ENCODE measurements at places on chromosomes 2 and 18. TPM values are rescaled to one million over a fixed set of nuclear protein-coding genes. Genes with fewer than 3 reads are reported as not detected.

DNA sequence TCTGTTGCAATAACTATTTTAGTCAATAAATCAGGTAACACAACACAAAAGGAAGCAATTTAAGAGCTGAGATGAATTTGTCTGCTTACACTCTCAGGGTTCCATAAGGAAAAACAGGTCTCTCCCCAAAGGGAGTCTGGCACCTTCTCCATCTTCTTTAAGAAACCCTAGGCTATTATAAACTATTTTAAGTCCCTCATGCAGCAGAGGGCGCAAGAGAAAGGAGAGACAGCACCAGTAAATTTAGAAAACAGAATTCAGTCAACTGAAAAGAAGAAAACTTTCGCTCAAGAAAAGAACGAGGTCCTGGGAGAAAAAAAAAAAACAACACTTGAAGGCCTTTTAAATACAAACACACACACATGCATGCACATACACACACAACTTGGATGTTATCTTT lies 19.1 kb downstream of the SULT1C4 start:
- no peaks in the 10 kb centered on the region for H3K27me3 ChIP-seq
- no peak for DNase-seq

DNA sequence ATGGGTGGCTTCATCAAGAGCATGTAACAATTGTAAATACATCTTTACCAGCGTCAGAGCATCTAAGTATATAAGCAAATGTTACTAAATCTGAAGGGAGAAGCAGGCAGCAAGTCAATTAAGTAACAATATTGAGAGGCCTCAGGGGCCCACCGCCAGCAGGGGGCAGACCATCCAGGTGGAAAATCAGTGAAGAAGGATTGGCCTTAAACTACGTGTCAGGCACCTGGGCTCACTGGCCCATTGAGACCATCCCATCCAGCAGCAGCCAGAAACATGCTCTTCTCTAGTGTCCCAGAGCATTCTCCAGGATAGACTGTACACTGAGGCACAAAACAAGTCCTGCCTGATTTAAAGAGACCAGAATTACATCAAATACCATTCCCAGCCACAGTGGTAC lies 96.2 kb upstream of the SNTG2 start:
- DNase-seq: no peak
- no peaks in the 10 kb centered on the region for H3K36me3 ChIP-seq
- no peak overlapping the region for H3K4me3 ChIP-seq
- H3K27ac ChIP-seq: no peak overlapping the region

Gene EFR3B
- 5.5 TPM for total RNA-seq

DNA sequence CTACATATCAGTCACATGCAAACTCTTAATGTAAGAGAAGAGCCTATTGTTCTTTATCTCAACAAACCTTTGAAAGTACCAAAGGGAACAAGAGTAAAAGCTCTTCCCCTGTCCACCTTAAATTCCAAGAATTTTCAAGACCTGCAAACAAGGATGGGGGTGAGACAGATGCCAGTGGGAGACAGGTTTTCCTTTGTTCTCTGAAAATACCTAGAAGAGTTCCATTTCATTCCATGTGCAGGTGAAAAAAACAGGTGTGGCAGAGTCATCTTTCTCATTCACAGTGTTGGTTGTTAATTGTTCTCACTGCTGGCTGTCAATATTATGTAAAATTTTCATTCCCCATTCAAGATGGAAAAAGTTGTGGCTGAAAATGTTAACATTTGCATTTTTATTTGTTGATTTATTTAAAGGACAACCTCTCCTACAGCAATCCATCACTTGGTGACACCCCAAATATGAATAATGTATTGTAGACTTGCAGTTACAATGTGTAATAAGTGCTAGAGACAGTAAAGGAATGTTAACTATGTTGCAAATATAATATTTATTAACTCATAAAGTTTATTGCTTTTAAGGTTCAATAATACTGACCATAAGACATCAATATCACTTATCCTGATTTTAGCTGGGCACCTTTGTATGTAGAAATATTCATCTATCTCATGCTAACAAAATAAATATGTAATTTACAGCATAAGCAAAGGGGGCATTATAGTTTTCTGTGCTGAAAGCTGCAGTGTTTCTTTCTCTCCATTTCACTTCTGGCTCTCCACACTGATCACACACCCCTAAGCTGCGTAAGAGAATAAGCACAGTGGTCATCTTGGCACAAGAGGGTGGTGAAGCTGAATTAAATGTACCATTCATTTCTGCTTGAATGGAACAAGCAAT lies 347.0 kb downstream of the KIAA1328 start:
- DNase-seq: no peak
- no peak overlapping the region for H3K27ac ChIP-seq
- H3K36me3 ChIP-seq: peaks cover 6% of the 10 kb centered on the region
- H3K4me3 ChIP-seq: no peak overlapping the region
- H3K4me1 ChIP-seq: no peaks in the 10 kb centered on the region
- no peaks in the 10 kb centered on the region for H3K27me3 ChIP-seq

Gene ACYP2
- total RNA-seq: 39.7 TPM

DNA sequence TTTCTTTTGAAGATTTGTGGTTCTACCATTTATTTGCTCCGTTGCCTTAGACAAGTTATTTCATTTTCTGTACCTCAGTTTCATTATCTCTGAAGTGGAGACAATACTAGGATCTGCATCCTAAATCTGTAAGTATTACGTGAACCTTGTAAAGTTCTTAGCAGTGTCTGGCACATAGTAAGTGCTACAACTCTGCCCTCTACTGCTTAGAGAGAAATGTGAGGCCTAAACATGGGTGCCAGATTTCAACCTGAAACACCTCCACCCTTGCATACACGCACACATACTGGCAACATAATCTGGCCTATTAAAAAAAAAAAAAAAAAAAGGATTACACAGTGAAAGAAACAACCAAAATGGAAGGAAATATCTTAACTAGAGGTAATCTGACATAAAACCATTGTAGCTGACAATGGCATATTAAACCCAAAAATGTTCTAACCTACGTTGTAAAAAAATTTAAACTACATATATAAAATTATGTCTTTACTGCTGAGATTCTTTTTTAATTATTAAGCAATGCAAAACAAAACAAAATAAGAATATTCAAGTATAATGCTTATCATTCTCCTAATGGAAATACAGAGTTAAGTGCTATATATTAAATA lies 132.6 kb downstream of the MAP2 start:
- no peak overlapping the region for H3K27ac ChIP-seq
- no peaks in the 10 kb centered on the region for H3K36me3 ChIP-seq
- no peaks in the 10 kb centered on the region for H3K4me1 ChIP-seq
- no peak for DNase-seq
- H3K27me3 ChIP-seq: no peaks in the 10 kb centered on the region

Gene DUSP11
- total RNA-seq: 11.1 TPM

DNA sequence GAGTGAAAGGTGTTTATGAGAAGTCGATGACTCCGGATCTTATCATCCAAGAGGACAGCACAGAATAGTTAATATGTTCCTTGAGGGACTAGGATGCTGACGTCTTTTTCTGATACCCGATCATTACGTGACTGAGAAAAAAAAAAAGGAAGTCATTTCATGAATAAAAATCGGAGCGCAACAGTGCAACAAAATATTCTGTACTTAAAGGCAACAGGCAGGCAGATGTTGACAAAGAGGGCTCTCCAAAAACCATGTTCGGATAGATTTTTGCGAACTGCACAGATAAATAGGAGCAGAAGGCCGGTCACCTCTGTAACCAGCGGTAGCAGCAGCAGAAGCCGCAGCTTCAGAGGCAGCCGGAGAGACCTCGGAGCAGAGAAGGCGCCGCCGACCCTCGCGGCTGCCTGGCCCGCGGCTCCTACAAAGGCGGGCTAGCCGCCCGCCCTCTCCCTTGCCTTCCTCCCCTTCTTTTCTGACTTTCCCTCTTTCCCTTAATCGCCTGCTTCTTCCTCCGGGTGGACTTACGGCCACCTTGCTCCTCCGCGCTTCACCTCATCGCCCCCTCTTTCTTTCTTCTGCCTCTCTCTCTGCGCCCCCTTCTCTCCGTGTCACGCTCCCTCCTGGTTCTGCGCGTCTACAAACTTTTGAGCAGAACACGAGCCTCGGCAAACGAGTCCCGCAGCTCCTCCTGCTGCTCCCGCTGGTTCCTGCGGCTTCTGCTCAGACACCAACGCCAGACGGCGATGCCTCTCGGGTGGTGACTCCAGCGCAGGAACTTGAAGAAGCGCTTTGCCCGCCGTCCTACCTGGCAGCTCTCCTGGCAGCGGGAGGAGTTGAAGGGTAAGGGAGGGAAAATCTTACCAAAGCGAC lies at the start of gene ADCYAP1:
Gene ADCYAP1 (plus strand): TSS at position 654 of the 873 bp plus-strand sequence. CDS start 516 bp downstream, outside the sequence.
- no peaks in the 10 kb centered on the region for H3K36me3 ChIP-seq
- H3K4me1 ChIP-seq: peaks cover 5% of the 10 kb centered on the region
- peaks cover 64% of the 10 kb centered on the region for H3K27me3 ChIP-seq
- H3K4me3 ChIP-seq: no peak within 1 kb of the TSS
- no peak within 1 kb of the TSS for H3K27ac ChIP-seq

Gene MROH2A
- not detected for total RNA-seq

GRCh38 chr2:111930409-111930808 lies 32.0 kb downstream of the MERTK start:
- peaks cover 7% of the 10 kb centered on the region for H3K4me1 ChIP-seq
- H3K36me3 ChIP-seq: peaks cover 4% of the 10 kb centered on the region
- no peak overlapping the region for H3K4me3 ChIP-seq
- H3K27me3 ChIP-seq: no peaks in the 10 kb centered on the region
- H3K27ac ChIP-seq: no peak overlapping the region

- no peak for DNase-seq
- H3K4me1 ChIP-seq: no peaks in the 10 kb centered on the region
- no peak overlapping the region for H3K4me3 ChIP-seq
- no peak overlapping the region for H3K27ac ChIP-seq
Measured at GRCh38 chr2:67965246-67965645, 97.6 kb downstream of the C1D start.

- no peaks in the 10 kb centered on the region for H3K27me3 ChIP-seq
- H3K4me1 ChIP-seq: no peaks in the 10 kb centered on the region
- H3K36me3 ChIP-seq: no peaks in the 10 kb centered on the region
- no peak for DNase-seq
- peak overlapping the region; percentile 73 for H3K27ac ChIP-seq
- H3K4me3 ChIP-seq: no peak overlapping the region
Measured at GRCh38 chr18:48073211-48073930, 142.9 kb upstream of the SMAD2 start.

- no peaks in the 10 kb centered on the region for H3K27me3 ChIP-seq
- H3K27ac ChIP-seq: no peak overlapping the region
- H3K4me3 ChIP-seq: no peak overlapping the region
- no peak for DNase-seq
- H3K4me1 ChIP-seq: peaks cover 4% of the 10 kb centered on the region
Measured at GRCh38 chr18:48460929-48461583, 51.9 kb upstream of the ZBTB7C start.

DNA sequence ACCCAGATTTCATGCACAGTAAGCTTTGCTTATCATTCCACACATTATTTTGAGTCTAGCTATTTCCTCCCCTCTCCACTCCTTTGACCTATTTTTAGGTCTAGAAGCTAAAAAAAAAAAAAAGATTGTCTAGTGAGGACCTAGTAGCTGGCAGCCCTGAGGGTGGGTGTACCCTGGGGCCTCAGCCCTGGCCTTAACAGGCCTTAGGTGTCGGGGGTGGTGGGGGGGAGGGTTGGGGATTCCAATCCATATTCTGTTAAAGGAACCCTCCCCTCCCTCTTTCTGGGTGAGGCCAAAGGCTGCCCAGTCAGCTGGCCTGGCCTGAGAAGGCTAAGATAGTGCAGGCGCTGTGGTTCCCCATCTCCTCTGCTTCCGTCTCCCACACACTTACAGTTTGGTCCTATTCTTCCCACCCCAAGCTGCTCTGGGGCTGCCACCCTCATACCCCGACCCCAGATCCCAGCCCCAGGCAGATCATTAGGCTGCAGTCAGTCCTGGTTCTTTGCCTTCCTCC lies 65.5 kb upstream of the HK2 start:
- H3K27ac ChIP-seq: no peak overlapping the region
- H3K36me3 ChIP-seq: no peaks in the 10 kb centered on the region
- DNase-seq: no peak
- H3K4me3 ChIP-seq: no peak overlapping the region
- H3K27me3 ChIP-seq: no peaks in the 10 kb centered on the region

GRCh38 chr18:4406856-4407255 lies 48.3 kb downstream of the DLGAP1 start:
- no peaks in the 10 kb centered on the region for H3K27me3 ChIP-seq
- no peak overlapping the region for H3K27ac ChIP-seq
- H3K36me3 ChIP-seq: no peaks in the 10 kb centered on the region
- DNase-seq: no peak
- no peaks in the 10 kb centered on the region for H3K4me1 ChIP-seq

Gene TUBA4B
- not detected for total RNA-seq

- no peaks in the 10 kb centered on the region for H3K4me1 ChIP-seq
- H3K27me3 ChIP-seq: no peaks in the 10 kb centered on the region
- H3K27ac ChIP-seq: no peak overlapping the region
- no peaks in the 10 kb centered on the region for H3K36me3 ChIP-seq
- DNase-seq: no peak
Measured at GRCh38 chr18:63168287-63168686, 151.3 kb downstream of the BCL2 start.

DNA sequence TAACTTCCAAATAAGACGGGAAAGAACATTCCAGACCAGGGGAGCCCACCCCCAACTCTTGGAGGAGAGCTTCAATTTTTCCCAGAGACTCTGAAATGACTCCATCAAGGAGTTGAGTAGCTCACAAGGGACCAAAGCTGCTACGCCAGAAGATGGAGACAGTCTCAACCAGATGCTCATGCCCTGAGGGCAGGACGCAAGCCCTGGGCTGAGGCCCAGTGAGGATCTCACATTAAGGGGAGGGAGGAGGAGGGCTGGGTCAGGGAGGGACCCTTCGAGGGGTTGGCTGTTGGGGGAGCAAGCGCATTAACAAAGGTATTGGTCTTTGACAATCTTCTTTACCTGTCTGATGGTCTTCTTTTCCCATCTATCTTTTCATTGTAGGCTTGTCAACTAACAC lies 141.3 kb upstream of the SLC1A4 start:
- H3K27me3 ChIP-seq: no peaks in the 10 kb centered on the region
- no peak overlapping the region for H3K27ac ChIP-seq
- no peaks in the 10 kb centered on the region for H3K4me1 ChIP-seq
- no peaks in the 10 kb centered on the region for H3K36me3 ChIP-seq
- H3K4me3 ChIP-seq: no peak overlapping the region

- no peak for DNase-seq
- no peak overlapping the region for H3K4me3 ChIP-seq
- no peaks in the 10 kb centered on the region for H3K4me1 ChIP-seq
Measured at GRCh38 chr18:8721094-8721669, 15.8 kb downstream of the MTCL1 start.

Gene AFF3
- 9.3 TPM for total RNA-seq

GRCh38 chr2:4597400-4597799 lies 894.0 kb downstream of the DCDC2C start:
- H3K36me3 ChIP-seq: no peaks in the 10 kb centered on the region
- no peak for DNase-seq
- H3K4me3 ChIP-seq: no peak overlapping the region
- H3K27me3 ChIP-seq: no peaks in the 10 kb centered on the region
